ENCODE measurements at places on chromosomes 7 and 10. TPM values are rescaled to one million over a fixed set of nuclear protein-coding genes. Genes with fewer than 3 reads are reported as not detected.

Gene ECHS1
- 33.5 TPM for total RNA-seq

Gene CPVL
- 1.2 TPM for total RNA-seq

Gene KIAA1217
- total RNA-seq, result 0.06 TPM

Gene EPO
- not detected for total RNA-seq

Gene ARHGAP19
- total RNA-seq, result 44.5 TPM

Gene HTR5A
- total RNA-seq, result not detected
